ENCODE measurements at places on chromosomes 12 and 14.

DNA sequence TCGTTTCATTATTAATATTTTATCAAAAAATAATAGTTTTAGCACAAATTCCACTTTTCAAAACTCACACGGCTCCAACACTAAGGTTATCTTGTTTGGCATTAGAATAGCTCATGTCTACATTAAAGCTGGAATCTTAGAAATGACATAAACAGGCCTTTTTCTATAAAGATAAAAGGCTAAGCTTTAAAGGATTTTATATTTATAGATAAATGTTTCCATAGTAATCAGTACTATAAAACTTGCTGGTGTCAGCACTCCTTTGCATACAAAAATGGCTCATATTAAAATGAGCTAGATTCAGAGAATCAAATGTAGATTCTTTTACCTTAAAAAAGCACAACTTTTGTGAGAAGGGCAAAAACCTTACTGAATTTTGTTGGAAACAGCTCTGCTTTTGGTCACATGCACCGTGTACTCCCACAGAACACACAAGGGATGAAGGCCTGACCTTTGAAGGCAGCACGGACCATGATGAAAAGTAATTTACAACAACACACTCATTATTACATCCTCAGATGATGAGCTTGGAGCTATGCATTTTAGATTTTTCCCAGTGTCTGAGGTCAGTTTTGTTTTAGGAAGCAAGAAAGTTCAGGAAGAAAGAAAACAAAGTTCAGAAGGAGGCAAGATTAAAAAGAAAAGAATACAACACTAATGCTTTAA lies 202.8 kb downstream of the BCAT1 start:
- no peak for DNase-seq

DNA sequence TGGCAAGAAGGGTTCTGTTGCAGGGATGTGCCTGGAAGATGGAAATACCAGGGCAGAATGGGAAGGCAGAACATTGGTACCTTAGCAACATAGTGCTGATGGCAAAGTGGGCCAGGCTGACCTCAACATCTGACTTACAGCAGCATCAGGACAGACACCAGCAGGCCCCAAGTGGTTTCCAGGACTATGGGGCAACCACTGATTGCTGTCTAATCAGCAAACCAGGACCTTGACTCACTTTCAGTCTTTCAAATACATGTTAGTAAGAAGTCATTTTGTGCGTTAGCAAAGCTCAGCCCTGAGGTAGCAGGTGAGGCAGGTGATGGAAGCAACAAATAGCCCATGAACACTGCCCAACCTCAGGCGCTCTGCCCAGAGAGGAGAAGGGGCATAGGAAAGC lies 4.7 kb upstream of the SPTSSA start:
- DNase-seq, result no peak

- no peak for DNase-seq
Measured at GRCh38 chr12:18932211-18932610, 194.3 kb downstream of the CAPZA3 start.

DNA sequence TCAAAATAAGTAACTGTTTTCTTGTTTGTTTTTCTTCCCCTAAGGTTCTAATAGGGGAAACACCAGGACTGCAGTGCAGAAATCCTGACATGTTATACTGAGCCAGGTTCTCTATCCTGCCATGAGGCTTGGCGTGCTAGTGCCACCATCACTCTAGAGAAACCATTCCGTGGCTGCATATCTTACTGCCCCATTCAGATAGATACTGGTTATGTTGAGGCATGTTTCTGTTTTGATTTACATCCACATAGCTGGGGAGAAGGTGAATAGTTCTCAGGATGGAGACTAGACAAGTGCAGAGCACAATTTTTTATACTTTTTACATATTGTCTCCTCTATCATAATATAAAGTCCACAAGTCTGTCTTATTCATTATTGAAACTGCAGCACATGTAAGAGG lies 11.5 kb downstream of the MAGOHB start:
- DNase-seq, result no peak

- DNase-seq, result no peak
Measured at GRCh38 chr14:93566065-93566693, 135.4 kb downstream of the UNC79 start.

- DNase-seq, result peak; percentile 14
Measured at GRCh38 chr12:30696486-30696885, 817 bp upstream of the IPO8 start.

GRCh38 chr12:100017056-100017455 lies 32.3 kb upstream of the ANKS1B start:
- no peak for DNase-seq

GRCh38 chr12:6963016-6963731 lies 7.3 kb downstream of the PHB2 start:
- DNase-seq, result peak; percentile 89

- no peak for DNase-seq
Measured at GRCh38 chr14:77674931-77675330, 32.9 kb downstream of the ALKBH1 start.
